ENCODE measurements at places on chromosomes 1 and 21.

DNA sequence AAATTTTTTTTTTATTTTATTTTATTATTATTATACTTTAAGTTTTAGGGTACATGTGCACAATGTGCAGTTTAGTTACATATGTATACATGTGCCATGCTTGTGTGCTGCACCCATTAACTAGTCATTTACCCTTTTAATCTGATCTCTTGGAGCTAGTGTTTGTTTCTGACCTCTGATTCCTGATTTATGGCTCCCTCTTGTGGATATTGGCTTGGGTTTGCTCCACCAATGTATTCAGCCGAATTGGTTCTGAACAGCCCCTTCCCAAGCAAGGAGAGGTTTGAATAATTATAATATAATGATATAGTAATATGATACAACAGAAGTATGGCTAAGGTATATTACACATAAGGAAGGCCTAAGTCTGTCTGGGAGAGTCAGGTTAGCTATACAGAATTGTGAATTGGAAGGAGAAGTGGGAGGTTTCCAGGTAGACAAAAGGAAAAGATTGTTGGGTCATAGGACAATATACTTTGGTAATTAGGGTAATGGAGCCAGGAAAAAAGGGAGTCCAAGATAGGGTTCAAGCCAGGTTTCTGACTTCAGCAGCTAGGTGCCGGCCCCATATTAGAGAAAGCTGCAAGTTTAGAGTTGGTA lies 53.1 kb upstream of the HMCN1 start:
- DNase-seq = no peak

DNA sequence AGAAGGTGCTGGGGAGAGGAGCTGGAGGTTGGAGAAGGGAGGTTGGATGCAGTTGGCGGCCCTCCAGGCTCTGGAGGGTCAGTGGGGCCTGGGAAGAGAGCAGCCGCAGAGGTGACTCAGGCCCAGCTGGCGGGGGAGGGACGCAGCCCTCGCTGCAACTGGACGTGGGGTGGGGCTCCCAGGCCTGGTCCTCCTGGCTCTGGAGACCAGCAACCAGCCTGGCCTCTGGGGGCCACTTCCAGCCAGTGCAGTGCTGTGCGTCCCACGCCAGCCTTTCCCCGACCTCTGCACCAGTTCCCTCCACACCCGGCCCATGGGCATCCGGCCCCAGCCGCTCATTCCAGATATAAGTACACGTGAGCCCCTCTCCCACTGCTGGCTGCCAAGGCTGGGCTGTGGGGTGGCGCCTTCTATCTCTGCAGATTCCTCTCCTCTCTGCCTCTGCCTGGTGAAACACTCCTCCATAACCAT lies 38.0 kb upstream of the COL18A1 start:
- DNase-seq = no peak

GRCh38 chr1:219958875-219959417 lies 30.6 kb upstream of the SLC30A10 start:
- no peak for DNase-seq

GRCh38 chr21:41775149-41775472 lies 8.3 kb upstream of the RIPK4 start:
- no peak for DNase-seq

DNA sequence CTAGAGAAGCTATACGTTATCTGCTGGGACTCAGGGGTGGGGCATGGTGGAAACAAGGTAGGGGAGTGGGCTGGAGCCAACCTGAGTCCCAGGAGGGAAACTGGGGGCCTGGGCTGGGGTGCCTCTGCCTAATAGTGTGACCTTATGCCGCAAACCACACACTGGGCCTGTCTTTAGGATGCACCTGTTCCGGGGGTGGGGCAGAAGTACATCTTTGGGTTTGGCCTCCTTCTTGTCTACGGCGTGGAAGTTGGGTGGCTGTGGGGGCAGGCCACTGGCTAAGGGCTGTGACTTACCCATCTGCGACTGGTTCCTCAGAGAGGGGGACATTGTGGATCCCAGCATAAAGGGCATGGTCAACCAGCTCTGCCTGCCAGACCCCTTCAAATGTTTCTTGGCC lies 44.2 kb downstream of the FAAH start:
- DNase-seq = no peak

GRCh38 chr21:36718951-36719501 lies 20.1 kb downstream of the SIM2 start:
- no peak for DNase-seq

- no peak for DNase-seq
Measured at GRCh38 chr1:180636138-180636537, 4.3 kb downstream of the XPR1 start.

Data from GM12892 (cell line).